ENCODE measurements at places on chromosomes 11 and 22.

GRCh38 chr11:60182541-60183330 is at the start of gene MS4A6A:
Gene MS4A6A, minus strand, starts transcription at chr11:60183083. Its CDS starts 1,356 bp downstream, at chr11:60181727.
- no peak for DNase-seq

DNA sequence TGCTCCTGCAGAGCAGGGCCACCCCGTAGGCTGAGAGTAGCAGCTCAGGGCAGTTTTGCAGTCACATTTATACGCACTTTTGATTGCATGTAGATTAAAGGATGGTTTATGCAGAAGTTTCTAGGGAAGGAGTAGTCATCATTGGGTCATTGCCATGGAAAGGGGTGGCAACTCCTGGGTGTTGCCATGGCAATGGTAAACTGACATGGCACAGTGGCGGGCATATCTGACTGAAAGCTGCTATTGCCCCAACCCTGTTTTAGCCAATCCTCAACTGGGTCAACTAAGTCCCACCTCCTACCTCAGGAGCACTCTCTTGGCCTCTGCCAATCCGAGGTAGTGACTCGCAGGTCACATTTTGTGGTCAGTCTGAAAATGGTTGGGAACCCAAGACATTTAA is 2.4 kb upstream of the ARSA start:
- DNase-seq, result no peak

DNA sequence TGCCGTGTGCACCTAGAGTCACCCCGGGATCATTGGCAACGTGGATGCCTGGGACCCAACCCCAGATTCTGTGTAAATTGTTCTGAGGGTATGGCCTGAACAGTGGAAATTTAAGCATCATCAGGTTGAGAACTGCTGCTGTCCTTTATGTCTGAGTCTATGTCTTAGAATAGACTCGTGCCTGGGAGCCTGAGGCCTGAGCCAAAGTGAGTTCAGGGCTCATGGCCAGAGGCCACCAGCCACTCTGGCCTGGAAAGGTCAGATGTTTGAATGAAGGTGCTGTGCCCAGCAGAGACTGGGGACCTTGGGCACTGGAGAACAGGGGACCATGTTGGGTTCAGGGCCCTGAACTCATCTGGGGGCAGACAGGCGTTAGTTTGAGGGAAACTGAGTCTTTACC is 91.1 kb downstream of the MYO18B start:
- DNase-seq, result no peak

- no peak for DNase-seq
Measured at GRCh38 chr11:26096451-26096850, 235.5 kb upstream of the ANO3 start.

GRCh38 chr11:19953909-19954308 is 206.4 kb downstream of the DBX1 start:
- DNase-seq, result peak; percentile 71

GRCh38 chr22:49411236-49411635 is 416.4 kb downstream of the BRD1 start:
- DNase-seq, result no peak

- DNase-seq, result peak; percentile 82
Measured at GRCh38 chr11:128814856-128815705, 52.0 kb downstream of the KCNJ1 start.

GRCh38 chr11:19237381-19237780 is 3.4 kb downstream of the E2F8 start:
- no peak for DNase-seq

- DNase-seq, result no peak
Measured at GRCh38 chr11:132142554-132142953, 772.1 kb downstream of the NTM start.

DNA sequence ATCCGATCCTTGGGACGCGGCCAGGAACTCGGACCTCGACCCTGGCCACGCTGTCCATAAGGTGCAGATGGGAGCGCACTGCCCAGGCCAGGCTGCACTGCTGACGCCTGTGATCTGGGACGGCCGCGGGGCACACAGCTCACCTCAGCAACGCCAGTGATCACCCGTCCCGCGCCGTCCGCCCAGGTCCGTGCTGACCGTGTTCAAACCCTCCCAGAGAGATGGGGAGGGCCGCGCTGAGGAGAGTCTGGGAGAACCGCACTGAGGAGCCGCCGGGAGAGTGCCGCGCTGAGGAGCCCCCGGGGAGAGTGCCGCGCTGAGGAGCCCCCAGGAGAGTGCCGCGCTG is 636 bp downstream of the KCNQ1OT1 start:
- no peak for DNase-seq

- DNase-seq, result peak; percentile 48
Measured at GRCh38 chr11:8268530-8269400, 5.1 kb upstream of the LMO1 start.

DNA sequence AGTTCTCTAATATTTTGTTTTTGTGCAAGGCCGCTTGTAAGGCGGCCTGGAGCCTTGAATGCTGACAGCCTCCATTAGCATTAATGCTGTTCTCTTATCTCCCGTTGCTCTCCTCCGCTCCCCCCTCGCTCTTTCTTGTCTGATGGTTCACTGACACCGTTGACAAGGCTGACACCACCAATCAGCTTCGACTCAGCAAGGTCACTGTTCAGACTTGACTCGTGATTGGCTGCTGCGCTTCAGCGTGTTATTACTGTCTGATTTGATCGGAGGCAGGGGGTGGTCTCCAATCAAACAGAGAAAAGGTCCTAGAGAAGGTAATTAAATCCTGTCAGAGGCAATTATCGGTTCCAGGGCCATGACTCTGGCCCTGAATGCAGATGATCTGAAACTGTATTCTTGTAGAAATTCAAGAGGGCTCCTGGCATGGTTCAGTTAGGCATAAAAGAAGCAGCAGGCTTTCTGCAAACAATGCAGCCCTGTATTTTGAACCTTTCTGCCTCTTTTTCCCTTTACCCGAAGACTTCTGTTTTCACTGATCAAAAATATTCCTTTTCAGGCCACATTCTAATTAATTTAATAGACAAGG is 49.3 kb upstream of the MPPED2 start:
- peak; percentile 19 for DNase-seq

GRCh38 chr22:47389201-47389600 is 626.8 kb downstream of the TBC1D22A start:
- no peak for DNase-seq

DNA sequence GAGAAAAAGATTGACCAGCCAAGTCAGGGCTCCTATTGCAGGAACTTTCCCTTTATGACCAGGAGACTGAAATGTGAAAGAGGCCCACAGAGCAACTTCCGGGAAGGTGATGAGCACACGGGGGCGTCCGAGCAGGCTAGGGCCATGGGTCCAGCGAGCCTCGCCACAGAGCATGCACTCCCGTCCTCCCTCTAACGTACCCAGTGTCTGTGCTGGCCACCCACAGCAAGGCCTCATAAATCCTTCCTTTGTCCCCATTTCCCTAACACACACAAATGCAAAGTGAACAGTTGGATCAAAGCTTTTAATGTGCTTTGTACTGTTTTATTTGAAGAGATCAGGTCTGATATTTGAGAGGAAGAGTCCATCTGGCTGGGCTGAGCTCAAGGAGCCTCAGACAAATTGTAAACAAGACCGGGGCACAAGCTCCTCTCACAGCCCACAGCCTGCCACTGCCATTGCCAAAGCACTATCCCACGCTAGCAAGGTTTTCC is 44.3 kb downstream of the BLID start:
- DNase-seq, result no peak

- no peak for DNase-seq
Measured at GRCh38 chr11:77882396-77882795, 61.5 kb downstream of the AAMDC start.

DNA sequence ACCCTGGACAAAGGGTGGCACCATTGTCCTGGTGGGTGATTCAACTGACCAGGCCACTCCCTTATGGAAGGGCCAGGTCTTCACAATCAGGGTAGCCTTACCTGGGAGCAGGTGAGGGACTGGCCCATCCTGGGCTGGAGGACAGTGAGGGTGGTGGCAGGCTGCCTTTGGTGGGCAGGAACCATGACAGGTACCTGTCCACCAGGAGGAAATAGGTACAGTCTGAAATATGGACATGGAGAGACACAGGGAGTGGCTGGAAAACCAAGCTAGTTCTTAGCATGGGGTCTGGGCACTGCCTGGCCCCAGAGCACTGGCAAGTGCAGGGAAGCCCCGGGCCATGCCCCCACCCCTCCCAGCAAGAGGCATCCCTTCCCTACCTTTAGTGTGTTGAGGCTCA is 113.8 kb downstream of the MED15 start:
- DNase-seq, result no peak

GRCh38 chr11:69956669-69957190 is 121.4 kb upstream of the ANO1 start:
- no peak for DNase-seq

GRCh38 chr11:60528934-60529333 is 13.7 kb downstream of the MS4A13 start:
- no peak for DNase-seq

DNA sequence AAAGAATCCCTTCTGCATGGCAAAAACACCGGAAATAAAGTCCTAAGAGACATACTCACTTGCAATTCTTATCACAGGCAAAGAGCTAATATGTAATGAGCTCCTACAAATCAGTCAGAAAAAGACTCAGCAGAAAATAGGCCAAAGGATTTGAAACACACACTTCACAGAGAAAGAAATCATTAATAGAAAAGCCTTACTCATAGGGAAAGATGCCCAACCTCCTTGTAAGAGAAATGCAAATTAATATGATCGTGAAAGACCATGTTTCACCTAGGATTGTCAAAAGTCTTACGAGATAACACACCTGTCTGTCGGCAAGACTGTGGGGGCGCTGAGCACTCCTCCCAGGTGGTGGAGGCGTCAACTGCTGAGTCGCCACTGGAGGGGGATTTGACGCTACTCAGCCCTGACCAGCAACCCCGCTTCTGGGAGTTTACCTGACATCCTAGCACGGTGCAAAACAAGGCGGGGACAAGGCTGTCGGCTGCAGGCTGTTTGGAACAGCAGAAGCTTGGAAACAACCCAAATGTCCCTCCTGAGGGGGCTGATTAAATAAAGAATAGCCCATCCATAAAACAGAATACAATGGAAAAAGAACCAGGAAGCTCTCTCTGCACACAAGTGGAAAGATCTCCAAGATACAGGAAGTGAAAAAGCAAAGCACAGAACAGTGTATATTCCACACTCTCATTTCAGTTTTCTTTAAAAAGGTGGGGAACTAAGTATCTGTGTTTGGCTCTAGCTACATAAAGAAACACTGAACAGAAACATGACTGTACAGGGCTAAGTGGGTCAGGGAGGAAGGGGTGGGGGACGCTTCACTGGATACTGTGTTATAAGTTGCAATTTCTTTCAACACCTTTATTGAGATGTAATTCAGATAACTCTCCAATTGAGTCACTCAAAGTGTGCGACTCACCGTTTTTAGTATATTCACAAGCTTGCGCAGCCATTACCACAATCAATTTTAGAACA is 11.5 kb downstream of the CSNK1E start:
- DNase-seq, result peak; percentile 66

DNA sequence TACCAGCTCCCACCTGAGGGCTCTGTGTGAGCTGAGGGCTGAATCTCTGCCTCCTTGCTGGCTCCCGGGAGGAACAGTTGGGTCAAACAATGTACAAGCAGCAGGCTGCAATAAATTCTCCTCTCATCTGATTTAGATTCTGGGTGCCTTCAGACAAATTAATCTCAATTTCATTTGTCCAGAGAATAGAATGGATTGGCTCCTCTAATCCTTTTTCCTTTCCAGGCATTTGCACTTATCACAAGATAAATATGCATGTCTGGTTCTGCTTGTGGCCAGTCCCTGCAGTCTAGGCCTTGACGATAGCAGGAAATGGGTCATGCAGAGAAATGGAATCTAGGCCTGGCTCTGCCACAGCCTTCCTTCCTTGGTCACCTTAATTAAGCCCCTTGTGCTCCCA is 28.7 kb downstream of the UPB1 start:
- DNase-seq, result no peak

DNA sequence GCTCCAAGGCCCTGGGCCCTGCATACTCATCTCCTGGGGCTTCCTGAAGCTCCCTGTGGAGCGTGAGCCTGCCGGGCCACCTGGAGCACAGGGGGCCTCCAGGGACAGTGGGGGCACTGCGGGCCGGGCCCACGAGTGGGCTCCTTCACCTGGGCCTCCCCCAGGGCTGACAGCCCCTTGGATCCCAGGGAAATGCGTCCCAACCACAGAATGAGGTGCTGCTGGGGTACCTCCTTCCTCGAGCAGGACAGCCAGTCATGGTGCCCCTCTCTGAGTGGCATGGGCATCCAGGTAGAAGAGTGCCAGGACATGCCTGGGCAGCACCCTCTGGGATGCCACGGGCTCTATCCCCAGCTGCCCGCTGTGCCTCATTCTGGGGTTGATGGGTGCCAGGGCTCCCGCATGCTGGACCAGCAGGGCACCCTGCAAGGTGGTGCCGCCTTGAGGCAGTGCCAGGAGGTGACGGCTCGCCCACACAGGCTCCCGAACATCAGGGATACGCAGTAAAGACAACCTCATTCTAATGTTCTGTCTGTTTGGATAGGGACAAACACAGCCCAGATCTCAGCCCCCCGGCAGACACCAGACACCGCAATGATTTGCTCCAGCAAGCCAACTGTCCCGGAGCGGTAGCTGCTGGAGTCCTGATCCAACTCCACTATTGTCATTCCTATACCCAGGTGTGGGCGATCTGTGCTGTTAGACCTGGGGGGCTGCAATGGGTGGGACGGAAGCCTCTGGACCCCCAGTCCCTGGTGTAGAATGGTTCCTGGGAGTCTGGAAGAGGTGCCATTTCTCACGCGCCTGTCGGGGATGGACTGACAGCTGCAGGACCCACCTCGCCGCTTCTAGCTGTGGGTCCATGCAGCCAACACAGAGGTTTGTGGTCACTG is 25.8 kb downstream of the KRTAP5-5 start:
- peak; percentile 11 for DNase-seq
